ENCODE measurements at places on chromosomes 1 and 21.
A peak's percentile ranks its signal among the peaks of the same experiment; 100 is the strongest.

DNA sequence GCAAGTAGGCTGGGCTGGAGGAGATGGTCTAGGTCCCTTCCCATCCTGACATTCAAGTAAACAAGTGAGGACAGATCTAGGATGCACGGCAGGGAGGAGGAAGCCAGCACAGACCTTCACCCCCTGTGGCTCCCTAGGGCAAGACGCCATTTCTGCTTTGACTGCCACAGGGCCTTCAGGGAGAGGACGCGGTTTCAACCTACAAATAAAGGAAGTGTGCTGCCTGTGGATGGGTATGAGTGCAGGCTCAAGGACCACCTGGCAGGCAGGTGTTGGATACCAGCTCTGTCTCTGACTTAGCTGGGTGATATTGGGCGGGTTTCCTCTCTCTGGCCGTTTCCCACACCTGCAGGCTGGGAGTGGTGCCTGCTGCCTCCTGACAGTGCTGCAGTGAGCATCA lies 16.2 kb downstream of the SLC2A1 start:
- no peak for DNase-seq

DNA sequence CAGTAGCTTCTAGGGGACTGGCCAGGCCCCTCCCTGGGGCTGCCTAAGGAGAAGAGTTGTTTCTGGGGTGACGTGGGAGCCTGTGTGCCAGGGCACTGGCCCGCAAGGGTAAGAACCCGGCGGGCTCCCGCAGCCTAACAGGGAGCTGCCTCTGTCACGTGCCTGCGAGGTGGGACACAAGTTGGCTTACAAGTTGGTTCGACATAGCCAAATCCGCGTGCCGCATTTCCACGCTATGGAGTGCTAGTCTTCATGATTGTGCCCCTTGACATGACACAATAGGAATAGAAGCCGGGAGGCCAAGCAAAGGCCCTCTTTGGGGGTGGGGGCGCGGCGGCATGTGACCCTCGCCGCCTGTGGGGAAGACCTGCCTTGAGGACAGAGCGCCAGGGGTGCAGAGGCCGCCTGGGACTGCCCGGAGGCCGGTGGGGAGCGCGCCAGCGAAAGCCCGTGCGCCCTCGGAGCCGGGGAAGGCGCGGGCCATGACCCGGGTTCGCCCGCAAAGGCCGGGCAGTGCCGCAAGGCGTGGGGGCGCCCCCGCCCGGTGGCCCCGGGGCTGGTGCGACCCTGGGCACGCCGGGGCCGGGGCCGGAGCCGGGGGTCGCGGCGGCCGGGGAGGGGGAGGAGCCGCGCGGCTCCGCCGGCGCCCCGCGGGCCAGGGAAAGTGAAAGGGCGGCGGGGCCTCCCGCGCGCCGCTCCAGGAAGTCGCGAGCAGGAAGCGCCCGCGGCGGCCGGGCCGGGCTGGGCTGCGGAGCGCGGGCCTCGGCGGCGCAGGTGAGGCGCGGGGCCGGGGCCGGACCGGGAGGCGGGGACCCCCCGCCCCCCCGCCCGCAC lies at the start of gene SLC37A1:
Gene SLC37A1, plus strand, starts transcription at position 702 of the 834 bp plus-strand sequence. CDS start 4,603 bp downstream, outside the sequence.
- peak; percentile 9 for DNase-seq

DNA sequence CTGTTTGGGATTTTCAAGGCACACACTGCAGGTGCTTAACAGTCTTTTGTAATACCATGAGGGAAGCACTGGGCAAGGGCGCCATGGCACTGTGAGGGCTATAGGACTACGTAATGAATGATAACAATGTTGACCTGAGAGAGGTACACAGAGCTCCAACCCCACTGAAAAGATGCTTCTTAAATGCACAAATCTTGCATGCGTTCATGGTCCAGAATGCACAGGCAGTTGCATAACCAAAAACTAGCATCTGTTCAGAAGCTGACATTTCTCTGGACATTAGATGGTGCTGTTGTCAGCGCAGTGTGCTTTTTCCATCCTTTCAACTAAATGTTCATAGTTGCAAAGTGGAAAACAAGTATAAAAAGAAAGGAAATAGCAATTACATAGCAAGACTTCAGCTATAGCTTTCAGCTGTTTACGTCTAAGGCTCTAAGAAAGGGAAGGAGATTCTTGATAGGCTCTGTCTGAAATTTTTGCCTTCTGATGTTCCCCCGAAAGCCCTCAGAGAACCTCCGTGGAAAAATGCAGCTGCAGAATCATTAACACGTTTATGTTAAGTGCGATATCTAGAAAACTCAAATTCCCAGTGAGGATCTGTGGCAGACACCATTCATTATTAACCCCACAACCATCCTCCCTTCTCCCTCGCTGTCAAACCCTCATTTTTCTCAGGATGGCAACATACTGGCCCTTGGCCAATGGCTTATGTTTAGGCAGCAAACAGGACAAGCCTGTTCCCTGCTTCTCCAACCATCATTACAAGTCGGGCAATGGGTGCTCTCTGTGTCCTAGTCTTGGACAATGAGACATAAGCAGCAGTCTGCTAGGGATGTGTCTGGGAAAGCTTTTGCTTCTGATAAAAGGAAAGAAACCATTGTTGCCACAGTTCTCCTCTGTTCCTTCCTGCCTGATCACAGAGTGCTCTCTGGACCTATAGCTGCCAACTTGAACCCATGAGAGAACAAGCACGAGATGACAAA lies 8.2 kb upstream of the TARBP1 start:
- peak; percentile 84 for DNase-seq

DNA sequence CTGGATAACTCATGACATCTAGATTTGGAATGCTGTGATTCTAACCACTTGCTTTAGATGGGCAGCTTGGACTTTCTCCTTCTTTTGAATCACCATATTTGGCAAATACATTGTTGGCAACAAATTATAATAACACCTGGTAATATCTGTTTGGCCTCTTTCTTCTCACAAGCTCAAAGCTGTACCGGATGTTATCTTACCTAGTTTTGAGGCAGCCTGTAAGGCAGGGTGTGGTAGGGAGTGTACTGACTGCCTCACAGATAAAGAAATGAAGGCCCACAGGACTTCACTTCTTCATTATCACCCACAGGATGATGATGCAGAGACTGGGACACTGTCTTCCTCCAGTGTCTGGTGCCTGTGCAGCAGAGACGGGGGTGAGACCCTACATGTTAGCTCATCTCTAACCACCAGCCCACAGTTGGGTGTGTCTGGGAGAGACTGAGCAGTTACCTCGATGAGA lies 28.5 kb downstream of the TUFT1 start:
- DNase-seq = no peak

GRCh38 chr1:81174811-81175476 lies 625.8 kb upstream of the ADGRL2 start:
- no peak for DNase-seq

GRCh38 chr1:11391886-11392285 lies 87.1 kb upstream of the DISP3 start:
- DNase-seq = no peak

DNA sequence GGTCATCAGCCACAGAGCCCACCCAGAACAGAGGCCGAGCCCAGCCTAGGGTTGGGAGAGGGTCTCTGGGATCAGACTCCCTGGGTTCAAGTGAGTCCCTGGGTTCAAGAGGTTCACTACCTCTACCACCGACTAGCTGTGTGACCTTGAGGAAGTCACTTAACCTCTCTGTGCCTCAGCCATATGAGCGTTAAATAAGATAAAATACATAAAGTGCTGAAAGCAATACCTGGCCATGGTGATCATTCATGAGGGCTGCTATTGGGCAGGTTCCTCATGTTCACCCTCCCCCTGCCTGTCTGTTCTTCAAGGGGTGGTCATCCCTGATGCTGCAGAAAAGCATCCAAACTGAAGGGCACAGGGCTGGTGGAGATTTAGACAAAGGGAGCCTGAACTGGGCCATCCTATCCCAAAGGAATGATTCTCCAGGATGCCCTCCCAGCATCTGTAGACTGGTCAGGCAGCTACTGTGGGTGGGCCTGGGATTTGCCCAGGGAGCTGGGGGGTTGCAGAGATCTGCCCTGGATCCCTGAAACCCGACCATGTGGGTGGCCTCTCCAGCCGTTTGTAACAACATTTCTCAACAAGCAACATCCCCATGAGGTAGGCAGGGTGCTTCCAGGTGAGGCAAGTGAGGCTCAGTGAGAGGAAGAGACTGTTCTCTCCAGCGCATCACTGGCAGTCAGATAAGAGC lies 196.6 kb downstream of the MATN1 start:
- no peak for DNase-seq

- no peak for DNase-seq
These were observed 49.8 kb upstream of the GNG12 start for GRCh38 chr1:67883069-67883468.

DNA sequence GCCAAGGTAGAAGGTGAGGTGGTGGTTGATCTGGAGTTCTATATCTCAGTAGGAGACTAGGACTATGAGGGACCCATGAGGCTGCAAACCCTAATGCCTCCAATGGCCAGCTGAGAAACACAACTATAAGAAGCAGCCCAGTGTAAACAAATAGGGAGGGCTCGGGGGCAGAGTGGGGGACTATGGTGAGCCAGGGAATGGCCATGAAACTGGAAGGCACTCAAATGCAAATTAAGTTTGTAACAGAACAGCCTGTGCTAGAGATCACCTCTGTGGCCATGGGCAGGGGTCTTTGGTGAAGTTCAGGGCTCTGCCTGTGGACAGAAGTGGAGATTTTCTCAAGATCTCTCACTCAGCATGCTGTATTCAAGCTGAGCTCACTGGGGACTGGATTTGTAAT lies 187.1 kb downstream of the GRIK3 start:
- DNase-seq = no peak

DNA sequence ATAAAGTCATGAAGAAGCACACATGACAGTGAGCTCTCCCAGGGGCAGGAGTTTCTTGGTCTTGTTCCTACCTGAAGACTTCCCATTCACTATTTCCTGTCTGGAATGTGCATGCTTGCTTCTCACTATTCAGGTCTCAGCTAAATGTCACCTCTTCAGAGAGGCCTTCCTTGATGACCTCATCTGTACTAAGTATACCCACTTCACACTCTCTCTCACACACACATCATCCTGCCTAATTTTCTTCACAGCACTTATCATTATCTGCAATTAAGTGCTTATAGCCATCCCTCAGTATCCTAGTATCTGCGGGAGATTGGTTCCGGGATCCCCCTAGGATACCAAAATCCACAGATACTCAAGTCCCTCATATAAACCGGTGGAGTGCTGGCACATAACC lies 146.4 kb upstream of the IVNS1ABP start:
- no peak for DNase-seq

- no peak for DNase-seq
These were observed 6.8 kb upstream of the LHX9 start for GRCh38 chr1:197910120-197910991.

DNA sequence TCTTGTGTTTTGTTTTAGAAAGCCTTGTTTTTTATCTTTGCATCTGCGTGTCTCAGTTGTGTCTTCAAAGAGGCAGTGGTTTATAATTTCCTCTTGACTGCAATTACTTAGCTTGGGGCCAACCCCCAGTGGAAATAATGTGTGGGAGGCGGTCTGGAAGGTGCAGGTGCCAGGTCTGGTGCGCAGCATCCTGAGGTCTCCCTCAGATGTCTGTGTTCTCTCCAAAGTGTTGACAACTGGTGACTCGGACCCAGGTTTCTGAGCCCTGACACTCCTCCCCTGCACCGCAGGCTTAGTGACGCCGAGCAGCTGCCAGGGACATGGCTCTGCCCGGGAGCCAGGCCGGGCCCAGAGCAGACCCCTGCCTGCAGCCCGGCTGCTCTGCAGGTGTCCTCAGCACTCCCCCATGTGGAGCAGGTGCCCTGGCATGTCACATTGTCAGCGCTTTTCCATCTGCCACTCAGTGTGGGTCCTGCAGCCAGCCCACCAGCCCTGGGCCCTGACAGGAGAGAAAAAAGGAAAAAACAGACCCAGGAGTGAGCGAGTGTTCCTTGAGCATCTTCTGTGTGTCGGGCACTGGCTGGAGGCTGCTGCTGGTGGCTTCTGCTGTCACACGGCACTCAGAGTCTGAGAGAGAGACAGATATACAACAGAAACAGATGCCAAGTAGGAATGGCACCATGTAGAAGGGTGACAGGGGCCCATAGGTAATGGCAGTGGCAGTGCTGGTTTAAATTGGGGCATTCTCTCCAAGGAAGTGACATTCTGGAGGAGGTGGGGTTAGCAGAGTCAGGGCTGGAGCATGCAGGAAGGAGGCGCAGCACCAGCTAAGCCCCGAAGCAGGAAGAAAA lies 24.8 kb upstream of the SELENON start:
- no peak for DNase-seq

DNA sequence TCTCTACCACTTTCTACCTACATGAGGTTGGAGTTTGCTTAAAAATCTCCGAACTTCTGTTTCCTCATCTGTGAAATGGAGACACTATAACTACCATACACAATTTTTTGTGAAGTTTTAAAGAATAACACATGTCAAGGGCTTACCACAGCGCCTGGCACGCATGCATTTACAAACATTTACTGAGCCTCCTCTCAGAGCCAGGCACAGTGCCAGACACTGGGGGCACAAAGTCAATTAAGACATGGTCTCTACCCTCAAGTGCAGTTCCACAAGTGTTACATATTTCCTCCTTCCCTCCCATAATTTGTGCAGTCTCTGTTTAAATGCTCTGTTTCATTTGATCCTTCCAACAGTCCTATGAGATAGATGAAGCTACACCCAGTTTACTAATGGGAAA lies 356.4 kb upstream of the ESRRG start:
- DNase-seq = no peak

DNA sequence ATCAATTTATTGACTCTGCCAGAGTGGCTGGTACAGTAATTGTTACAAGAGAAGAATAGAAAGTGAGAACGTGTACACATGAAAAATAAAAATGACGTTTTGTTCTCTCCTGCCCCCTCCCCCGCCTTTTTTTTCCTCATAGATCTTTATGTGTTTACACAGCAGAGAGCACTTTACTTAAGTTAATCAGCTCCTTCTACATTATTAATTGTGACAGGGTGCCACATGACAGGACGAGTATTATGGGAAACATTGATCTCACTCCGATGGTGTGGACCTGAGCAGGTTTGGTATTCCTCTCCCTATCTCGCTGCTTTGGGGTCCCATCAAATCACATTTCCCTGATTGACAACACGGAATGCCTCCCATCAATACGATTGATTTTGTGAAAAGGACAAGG lies 285.7 kb downstream of the TM2D1 start:
- no peak for DNase-seq

DNA sequence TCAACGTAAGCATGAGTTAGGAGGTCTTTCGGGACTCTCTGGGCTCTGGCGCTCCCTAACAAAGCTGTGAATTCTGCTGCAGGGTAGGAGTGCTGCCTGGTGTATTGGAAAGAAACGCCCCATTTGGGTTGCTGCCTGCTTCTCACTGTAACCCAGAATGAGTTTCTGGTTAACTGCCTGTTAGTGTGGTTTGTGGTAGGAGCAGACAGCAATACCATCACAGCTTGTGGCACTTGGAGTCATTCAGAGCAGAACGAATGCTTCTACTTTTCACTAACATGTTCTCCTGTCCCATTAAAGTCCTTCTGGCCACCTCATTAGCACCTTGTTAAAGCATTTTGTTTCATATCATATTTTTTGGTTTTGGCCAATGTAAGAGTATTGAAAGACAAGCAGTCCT lies 18.1 kb downstream of the MAP3K7CL start:
- peak; percentile 2 for DNase-seq
